ENCODE measurements at places on chromosomes 3 and 15.
A peak's percentile ranks its signal among the peaks of the same experiment; 100 is the strongest.

GRCh38 chr15:88028024-88028423 lies 228.5 kb downstream of the NTRK3 start:
- DNase-seq: no peak

- DNase-seq: no peak
Measured at GRCh38 chr3:168459226-168459784, 363.6 kb upstream of the GOLIM4 start.

- DNase-seq: no peak
Measured at GRCh38 chr3:18363338-18363737, 61.8 kb downstream of the SATB1 start.

DNA sequence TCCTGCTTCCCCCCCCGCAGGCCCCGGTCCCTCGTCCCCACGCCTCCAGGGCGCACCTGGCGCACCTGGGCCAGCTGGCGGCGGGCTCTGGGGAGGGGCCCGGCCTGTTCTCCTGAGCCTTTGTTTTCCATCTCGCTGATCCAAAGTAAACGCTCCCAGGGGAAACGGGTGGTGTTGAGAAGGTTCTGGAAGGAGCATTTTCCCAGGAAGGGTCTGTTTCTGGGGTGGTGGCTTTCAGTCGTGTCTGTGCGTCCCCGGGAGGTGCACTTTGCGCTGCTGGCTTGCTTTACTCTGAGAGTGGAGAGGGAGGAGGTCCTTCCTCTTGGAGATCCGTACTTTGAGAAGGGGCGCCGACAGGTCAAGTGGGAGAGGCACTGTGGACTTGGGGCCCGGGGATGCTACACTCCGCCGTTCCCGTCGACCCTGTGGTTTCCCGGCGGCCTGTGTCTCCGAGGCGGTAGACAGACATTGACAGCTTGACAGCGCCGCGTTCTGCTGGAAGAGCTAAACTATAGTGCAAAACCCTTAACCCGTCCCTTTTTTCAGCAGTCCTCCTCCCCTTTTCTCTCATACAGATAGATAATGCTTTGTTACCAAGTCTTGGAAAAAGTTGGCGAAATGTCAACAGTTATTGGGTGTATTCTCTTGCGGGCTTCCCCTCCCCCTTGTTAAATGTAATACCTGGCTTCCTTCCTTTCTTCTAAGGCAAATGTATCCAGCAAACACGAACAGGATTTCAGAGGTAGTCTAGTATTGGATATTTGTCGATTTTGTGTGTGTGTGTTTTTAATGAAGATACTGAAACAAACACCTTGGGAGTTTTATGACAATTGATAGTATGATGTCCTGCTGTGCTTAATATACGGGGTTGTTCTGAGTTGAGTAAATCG lies 6.5 kb downstream of the TPM1 start:
- DNase-seq: peak; percentile 75

- no peak for DNase-seq
Measured at GRCh38 chr3:54862526-54862925, 65.3 kb downstream of the LRTM1 start.

- no peak for DNase-seq
Measured at GRCh38 chr3:100609963-100610362, 562 bp downstream of the ADGRG7 start.

DNA sequence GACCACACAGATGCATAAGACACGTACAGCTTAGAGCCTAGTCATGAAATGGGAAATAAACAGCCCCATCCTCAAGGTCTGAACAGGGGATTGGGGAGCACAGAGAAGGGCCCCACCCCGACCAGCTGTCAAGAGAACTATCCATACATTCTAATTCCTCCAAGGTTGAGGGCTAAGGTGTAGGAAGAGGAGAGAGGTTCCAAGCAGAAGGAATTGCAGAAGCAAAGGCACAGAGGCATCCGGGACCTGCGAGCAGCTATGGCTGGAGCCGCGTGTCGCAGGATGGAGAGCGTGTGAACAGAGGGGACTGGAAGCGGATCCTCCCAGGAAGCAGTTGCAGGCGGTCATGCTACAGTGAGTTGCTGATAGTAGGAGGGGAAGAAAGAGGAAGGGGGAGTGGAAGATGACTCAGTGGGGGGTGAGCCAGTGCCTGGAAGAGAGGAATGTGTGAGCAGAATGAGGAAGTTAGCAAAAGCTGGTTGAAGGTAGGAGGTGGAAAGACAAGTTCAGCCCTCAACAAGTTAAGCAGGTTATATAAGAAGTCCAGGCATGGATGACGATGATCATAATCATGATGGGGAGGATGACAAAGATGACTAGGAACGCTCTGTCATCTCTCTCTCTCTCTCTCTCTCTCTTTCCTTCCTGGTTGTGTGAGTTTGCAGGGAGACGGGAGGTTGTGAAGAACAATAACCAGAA lies 89.7 kb downstream of the LIPC start:
- DNase-seq: peak; percentile 68

DNA sequence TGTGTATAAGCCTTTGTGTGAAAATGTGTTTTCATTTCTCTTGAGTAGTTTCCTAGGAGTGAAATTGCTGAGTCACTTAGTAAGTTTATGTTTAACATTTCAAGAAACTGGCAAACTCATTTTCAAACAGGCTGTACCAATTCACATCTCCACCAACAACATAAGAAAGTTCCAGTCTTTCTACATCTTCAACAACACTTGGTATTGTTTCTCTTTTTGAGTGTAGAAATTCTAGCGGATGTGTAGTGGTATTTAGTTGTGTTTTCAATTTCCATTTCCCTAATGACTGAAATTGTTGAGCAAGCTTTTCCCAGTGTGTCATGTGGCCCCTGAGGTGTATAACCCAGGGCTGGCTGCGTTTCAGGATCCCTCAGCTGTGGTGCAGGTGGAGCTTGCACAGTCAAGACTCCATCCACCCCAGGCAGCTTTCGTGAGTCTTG lies 258.5 kb downstream of the PDCD6IP start:
- no peak for DNase-seq

DNA sequence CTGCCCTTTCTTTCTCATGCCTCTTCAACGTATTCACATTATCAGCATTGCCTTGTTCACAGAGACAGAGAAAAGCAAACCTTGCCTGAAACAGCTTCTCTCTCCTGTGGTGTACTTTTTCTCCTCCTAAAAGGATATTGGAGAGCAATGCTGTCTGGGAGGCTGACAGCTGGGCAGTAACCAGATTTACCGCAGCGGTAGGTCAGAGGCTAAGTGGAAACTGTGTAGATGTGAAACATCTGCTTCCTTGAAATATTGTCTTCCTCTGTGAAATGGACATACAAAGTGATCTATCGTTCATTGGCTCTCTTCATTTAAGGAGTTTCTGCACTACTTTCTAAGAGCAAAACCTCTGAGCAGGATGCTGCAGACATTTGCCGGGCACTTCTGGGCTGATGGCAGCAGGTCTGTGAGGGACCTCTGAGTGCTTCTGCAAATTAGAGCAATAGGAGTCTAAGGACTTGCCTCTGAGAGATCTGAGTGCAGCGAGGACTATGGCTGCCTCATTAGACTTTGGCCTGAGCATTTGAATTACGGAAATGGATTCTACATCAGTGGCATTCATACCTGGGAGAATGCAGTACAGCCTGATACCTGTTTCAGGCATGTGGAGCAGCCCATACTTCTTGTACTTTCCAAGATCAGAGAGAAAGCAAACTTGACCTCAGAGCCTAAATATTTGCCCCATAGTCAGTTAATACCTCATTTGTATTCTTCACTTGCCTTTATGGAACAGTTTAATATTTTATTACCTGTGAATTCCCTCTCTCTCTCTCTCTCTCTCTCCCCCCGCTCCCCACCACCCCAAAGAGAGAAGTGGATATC lies 260.5 kb upstream of the TPRG1 start:
- no peak for DNase-seq

- no peak for DNase-seq
Measured at GRCh38 chr15:71301958-71302621, 186.8 kb downstream of the THSD4 start.

DNA sequence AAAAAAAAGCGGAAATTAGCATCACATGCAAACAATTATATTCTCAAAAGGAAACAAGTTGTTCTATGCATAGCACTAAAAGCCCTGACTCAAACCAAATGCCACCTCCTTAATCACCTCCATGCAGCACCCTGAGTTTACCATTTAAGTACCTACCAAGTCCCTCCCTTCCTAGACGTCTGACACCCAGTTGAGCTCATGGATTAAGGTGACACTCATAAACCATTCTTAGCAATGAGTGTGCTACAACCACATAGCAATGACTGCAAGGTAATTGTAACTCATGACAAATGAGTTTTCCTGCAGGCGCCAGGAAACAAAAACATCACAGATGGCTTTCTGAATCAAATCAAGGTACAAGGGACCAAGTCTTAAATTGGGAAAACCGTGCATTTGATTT lies 32.0 kb downstream of the WWTR1 start:
- no peak for DNase-seq

DNA sequence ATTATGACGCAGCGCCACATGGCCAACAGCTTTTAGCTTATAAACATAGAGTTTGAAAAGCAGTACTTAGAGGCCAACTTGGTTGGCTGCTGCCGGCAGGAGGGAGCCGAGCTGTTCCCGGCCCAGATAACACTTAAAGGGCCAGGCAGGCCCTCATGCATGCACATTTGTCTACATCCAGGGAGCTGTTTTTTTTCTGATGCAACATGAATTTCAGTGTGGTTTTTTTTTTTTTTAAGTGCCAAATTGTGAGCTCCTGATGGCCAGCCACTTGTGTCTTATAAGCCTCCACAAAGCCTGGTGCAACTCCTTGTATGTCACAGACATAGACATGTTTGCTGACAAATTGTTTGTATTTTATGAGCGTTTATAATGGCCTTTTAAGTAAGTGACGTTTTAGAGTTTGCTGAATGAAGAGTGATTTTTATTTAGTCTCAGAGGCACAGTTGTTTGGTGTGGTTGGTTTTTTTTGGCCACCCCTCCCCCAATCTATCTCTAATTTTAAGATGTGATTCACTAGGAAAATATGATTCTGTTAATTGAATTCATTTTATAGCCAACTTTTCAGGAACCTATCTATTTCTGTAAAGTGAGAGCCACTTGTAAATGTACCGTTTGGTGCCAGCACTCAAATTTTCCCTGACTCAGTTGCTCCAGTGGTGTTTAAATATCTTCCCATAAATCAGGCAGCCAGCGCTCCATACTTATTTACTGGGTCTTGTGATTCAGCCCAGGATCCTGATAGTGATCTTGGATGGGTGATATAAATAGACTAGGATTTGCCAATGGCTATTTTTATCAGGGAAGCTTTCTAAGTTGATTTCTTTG lies 134.3 kb downstream of the VGLL4 start:
- DNase-seq: peak; percentile 93

GRCh38 chr3:146072824-146073223 lies 88.2 kb downstream of the PLOD2 start:
- DNase-seq: no peak

DNA sequence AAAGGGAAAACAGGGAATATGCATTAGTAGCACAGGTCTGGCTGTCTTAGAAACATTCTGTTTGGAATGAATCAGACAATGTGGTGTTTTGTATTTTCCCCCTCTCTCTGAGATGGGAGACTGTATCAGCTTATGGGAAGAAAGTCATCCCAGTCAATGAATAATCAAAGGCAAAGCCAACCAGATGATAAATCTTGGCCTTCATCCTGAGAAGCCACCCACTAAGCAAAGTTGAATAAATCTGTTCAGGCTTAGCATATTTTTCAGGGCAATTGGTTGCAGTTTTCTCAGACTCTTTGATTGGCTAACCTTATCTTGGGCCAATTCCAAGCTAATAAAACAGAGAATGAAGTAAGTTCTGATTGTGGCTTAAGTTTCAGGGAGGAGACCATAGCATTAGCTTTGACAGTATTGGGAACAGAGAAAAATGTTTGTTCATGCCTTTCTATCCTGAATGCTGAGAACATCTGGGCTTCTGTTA lies 63.6 kb upstream of the ARL8B start:
- peak; percentile 33 for DNase-seq

- DNase-seq: no peak
Measured at GRCh38 chr15:100712226-100712625, 109.8 kb downstream of the ASB7 start.

DNA sequence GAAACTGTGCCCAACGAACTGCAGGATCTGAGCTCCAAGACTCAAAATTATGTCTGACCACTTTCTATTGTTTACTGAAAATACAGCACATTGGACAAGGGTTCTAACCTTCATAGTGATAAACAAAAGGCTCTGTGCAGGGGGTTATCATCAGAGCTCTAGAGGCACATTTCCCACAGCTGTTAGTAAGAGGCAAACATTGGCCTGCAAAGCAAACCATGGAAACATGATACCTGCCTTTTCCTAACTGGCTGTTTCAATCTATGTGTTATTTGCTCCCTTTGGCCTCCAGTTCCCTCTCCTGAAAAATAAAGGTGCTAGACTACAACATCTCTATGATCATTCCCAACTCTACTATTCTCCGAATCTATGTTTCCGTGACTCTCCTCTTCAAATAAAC lies 159.7 kb upstream of the ARHGEF26 start:
- DNase-seq: no peak

DNA sequence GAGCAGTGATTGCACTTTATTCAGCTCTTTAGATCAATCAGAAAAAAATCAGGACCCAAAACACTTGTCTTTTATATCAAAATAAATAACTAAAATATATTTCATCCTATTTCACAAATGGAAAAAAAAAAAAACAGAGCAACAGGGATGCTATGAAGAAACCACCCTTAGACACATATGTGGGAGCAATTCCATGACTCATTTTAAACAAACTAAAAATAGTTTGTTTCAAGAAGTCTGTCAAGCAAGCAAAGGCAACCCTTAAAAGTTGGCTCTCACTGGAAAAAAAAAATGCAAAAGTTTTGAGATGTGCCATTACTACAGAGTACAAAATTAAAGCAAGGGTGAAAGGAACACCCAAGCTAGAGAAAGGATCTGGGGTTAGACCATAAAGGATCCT lies 5.7 kb downstream of the ATP13A3 start:
- no peak for DNase-seq

GRCh38 chr3:22485954-22486353 lies 717.2 kb upstream of the UBE2E2 start:
- no peak for DNase-seq

DNA sequence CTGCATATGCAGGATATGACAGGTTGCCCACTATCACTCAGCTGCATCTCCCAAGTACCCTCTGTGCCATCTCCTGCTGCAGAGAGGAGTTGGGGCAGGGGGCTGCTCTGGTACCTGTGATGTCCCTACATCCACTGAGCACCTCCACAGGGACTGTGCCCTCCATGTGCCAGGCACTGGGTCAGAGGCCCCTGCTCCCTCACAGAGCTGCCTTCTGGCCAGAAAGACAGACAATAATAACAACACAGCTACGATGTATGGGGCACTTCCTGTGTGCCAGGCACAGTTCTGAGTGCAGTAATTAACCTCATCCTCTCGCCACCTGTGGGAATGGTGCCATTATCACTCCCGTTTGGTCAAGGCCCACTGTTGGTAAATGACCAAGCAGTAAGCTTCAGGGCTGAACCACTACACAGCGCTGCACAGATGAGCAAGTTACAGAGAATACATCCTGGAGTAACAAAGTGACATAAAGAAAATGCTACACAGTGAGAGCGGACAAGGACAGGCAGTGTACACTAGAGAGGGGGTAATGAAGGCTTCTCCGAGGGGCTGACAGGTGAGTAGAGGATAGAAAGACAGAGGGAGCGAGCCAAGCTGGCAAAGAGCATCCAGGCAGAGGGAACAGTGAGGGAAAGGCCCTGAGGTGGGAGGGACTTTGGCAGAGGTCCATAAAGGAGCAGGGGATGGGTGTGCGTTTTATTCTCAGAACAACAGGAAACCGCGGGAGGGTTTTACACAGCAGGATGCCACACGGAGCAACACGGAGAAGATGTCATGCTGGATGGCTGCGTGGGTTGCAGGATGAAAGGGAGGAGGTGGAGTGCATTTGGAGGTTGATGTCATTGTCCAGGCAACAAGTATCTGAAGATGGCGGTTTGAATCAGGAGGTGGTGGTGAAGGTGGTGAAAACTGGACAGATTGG lies 13.6 kb downstream of the WNT7A start:
- DNase-seq: peak; percentile 30

All from stomach (tissue), 19 donors.